ENCODE measurements at places on chromosomes 3 and 15.

DNA sequence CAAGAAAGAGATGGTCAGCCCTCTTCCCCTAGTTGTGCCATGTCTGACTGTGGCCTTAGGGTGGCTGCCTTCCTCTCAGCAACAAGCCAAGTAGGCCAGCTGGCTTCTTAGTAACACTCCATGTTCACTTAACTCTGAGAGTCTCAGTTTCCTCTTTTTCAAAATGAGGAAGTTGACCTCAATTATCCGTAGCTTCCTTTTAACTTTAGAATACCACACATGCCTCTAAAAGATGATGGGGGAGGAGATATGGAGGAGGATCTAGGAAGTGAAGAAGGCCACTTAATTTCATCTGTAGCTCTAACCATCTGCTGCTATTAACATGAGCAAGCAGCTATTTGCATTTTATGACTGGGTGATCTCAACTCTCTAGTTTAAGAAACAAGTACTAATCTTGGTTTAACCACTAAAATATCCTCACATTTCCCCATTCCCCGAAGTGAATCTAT is 32.9 kb downstream of the CD200R1L start:
- no peak for DNase-seq

GRCh38 chr3:51703761-51704510 is 2.9 kb upstream of the GRM2 start:
- no peak for DNase-seq

DNA sequence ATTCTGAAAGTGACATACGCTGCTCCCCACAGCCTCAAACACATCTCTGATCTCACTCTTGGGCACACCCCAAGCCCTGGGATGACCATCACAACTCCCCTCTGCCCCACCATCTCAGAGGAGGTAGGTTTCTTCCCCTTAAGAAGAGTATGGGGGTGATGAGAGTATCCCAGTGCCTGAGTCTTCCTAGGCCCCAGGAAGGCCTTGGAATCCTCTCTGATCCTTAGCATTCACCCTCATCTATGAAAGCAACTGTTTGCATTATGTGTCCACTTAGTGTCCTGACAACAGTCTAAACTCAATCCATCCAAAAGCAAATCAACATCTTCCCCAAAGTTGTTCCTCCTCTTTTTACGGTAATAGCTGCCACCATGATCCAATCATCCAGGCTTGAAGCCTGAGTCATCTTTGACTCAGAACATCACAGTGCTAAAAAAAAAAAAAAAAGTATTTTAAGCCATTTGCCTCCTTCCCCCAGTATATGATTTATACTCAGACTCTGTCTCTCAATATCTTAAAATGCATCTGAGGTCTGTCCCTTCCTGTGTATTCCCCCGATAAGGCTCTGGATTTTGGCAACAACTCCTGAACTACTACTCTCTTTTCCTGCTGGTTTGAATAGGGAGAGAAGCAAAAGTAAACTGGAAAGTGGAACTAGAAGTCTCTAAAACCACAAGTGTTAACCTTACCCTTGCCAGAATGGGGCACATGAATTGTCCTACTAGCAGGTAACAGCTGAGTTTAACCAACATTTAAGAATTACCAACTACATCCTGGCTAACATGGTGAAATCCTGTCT is 22.5 kb downstream of the POPDC2 start:
- no peak for DNase-seq

- no peak for DNase-seq
These were observed 30.0 kb downstream of the SLC6A11 start for GRCh38 chr3:10845839-10846656.

GRCh38 chr15:62989366-62990055 is 53.0 kb upstream of the TPM1 start:
- no peak for DNase-seq

DNA sequence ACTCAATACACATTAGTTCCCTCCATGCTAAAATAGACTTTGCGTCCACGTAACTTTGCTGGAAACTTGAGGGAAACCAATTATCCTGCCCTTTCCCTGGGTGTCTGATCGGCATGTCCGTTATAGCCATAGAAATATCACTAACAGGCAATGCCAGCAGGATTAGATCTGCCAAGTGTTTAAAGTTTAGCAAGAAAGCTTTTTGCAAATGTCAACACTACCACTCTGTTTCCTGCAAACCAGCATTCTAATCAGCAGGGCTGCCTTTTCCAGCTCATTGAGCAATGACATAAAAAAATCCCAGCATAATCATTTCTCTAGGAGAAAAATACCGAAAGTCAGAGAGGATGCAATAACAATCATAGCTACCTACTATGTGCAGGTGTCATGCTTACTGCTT is 60.9 kb downstream of the NOX5 start:
- no peak for DNase-seq

DNA sequence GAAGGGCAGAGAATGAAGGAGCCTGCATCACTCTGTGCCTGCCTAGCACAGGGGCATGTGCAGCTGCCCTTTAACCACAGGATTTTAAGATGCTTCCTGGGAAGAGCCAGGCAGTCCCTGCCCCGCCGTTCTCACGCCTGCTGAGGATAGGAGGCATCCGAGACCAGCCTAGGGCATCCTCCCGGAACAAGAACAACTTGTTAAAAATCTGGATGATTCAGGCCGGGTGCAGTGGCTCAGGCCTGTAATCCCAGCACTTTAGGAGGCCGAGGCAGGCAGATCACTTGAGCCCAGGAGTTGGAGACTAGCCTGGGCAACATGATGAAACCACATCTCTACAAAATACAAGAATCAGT is 15.2 kb downstream of the NRROS start:
- DNase-seq, result no peak

DNA sequence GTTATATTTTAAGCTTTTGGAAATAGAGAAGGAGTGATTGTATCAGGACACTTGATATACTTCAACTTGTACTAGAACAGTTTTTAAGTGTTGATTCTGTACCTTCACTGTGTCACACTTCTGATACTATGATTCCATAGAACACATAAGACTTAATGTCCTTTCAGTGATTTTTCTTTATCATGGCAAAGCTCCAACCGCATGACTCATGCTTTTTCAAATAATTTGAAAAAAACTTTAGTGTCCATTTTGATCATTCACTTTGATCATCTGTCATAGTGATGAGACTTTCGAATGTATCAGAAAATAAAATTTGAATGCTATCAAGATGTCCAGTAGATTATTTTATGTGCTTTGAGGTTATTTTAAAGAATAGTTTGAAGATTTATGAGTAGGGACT is 32.0 kb downstream of the AP4E1 start:
- no peak for DNase-seq

GRCh38 chr3:13299531-13300155 is 120.5 kb downstream of the NUP210 start:
- no peak for DNase-seq

DNA sequence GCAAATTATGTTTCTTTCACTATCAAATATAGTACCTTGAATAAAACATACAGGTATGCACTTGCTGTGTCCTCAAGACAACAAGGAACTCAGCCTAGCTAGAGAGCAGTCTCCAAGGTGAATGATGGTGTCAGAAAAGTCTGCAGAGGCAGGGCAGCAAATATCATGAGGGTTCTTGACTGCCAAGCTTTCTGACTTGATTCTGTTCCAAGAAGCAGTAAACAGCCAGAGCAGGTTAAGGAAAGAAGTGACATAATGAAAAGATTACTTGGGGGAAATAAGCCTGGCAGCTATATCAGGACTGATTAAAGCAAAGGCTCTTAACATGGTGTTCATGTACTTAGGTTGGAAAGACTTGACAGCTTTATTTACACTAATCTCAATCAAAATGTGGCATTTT is 192.2 kb upstream of the GADL1 start:
- no peak for DNase-seq

DNA sequence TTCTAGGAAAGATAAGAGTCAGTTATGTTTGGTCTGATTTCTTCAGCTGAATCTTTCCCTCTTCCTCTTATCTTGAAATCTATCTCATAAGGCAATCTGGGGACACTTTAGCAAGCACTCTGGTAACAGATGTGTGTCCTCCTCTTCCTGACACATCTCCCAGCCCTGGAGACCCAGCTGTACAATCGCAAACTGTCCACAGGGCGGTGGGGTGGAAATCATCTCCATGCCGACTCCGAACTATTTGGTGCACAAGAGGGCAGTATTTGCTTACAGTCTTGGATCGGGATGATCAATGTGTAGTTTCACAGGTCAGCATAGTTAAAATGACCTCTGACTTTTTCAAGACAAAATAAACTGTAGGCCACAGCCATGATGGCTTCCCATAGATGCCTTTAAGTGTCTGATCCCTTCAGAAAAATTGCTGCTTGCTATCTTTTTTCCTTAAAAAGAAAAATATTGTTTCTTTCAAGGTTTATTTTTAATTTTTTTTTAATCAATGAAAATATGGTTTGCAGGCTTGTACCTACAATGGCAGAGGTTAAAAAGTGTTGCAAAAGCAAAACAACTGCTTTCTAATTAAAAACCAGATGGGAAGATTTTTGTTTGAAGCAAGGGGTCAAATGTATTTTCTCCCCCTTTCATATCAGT is 17.7 kb downstream of the EEFSEC start:
- no peak for DNase-seq

DNA sequence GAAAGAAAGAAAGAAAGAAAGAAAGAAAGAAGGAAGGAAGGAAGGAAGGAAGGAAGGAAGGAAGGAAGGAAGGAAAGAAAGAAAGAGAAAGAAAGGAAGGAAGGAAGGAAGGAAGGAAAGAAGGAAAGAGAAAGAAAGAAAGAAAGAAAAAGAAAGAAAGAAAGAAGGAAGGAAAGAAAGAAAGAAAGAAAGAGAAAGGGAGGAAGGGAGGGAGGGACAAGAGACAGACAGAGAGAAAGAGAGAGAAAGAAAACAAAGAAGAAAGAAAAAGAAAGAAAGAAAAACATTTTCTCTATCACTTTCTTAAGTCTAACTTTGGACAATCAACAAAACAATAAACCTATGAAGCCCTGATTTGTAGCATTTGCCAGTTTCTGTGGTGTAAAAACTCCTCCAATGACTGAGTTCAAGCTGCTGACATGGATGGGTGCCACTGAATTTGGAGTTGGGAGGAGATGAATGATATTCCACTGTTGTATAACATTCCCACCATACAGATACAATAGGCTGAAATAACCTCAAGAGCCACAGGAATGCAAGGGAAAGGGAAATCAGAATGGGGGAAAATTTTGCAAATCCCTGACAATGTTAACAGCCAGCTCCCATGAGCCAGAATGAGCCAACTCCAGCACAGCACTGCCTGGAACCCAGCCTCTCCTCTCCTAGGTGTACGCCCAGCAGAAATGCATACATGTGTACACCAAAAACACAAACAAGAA is 15.0 kb upstream of the RTP3 start:
- DNase-seq, result no peak

DNA sequence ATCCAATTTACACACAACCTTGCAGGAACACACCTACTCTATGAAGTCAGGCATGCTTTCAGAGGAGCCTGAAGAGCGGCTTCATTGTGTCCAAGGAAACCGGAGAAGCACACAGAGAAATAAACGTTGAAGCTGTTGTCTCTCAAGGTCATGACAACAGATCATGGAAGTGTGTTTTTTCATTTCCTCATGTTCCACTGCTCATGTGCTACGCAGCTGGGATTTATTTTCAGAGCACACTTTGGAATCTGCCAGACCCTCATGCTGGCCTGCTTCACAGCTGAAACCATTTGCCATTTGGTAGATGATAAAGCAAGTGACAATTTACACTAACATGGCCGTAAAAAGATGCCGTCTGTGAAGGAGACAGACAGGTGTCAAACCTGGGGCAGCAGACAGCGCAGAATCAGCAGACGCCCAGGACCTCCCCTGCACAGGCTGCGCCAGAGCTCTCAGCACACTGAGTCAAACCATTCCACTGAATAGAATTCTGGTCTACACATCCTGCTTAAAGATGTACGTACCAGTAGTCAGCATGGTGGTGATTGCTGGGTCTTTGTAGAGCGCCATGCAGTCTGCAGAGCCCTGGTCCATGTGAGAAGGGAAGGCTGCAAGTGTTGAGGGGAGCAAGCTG is 99.3 kb downstream of the ARNT2 start:
- DNase-seq, result no peak

DNA sequence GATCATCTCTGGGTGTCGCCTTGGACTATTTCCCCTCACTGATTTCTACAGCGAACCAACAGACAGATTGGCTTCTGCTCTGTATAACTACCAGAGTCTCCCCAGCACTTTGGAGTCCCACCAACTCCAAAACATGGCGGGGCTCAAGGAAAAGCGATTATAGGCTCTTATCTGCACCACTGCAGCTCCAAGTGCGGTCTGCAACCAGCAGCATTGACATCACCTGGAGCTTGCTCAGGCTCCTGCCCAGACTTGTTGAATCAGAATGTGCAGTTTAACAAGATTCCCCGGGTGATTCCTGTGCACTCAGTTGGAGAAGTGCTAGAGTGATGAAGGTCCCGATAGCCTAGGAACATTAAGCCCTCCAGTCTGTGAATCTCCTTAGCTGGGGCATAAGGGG is 9.0 kb downstream of the CCK start:
- no peak for DNase-seq

- no peak for DNase-seq
These were observed 601.1 kb downstream of the FHIT start for GRCh38 chr3:60650171-60650570.

DNA sequence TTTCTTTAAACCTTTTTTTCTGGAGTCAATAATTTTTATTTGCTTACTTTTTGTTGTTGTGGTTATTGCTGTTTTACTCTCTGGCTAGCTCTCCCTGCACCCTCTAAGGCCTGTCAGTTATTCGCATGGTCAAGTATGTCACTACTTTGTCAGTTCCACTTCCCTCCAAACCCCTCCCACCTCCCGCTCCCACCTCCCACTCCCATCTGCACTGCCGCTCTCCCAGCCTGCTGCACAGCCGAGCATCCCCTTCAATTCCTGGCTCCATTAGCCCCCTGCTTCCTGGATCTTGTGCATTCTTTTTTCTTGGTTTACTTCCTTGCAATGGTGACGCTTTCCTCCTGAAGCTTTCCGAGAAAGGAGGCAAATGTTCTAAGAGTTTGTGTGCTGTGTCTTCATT is 218.0 kb downstream of the XXYLT1 start:
- DNase-seq, result no peak

DNA sequence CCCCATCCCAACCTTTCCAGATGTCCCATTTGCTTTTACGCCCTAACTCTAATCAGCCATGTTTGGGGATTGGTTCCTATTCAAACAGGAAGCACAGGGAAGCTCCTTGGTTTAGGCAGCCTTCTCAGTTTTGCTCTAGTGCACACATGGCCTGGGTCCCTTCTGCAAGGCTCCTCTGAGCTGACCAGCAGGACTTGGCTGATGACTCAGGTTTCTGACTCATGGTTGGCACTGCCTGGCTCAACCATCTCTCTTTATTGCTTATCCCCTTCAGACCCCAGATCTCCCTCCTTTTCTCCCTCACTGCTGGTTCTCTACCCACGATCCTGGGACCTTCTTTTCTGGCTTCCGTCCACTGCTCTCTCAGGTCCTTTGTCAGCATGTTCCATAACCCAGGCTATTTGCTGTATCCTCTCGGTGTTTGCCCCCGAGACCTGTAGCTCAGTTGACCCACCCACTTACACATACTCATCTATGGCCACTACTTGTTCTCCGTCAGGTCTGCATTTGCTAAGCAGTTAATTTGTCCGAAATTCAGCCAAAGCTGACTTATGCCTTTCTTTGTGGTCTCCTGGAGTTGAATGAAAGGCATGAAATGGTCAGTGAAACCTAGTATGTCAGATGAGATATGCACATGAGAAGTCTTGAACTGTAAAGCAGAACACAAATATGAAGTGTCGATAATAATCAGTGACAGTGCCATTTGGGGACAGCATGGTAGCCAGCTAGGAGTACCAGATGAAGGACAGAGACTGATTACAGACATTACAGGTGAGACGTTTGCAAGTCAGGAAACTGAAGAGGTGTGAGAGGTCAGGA is 323.5 kb upstream of the ROPN1 start:
- no peak for DNase-seq
